ENCODE measurements at places on chromosomes 13 and 19.
A peak's percentile ranks its signal among the peaks of the same experiment; 100 is the strongest.

GRCh38 chr13:114141261-114141996, 9.0 kb upstream of the RASA3 start:
- DNase-seq: no peak

DNA sequence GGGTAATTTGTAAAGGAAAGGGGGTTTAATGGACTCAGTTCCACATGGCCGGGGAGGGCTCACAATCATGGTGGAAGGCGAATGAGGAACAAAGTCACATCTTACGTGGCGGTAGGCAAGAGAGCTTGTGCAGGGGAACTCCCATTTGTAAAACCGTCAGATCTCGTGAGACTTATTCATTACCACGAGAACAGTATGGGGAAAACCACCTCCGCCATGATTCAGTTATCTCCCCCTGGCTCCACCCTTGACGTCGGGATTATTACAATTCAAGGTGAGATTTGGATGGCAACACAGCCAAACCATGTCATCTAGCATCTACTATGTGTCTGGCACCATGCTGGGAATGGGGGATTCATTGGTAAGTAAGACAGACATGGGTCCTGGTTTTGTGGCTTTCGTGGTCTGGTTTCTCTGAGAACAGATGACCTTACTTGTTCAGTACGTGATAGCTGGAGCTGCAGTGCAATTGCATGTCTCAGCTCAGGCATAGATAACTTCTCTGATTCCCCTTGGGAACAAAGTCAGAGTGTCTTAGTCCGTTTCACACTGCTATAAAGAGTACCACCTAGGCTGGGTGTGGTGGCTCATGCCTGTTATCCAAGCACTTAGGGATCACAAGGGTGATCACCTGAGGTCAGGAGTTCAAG, 8.3 kb downstream of the ZNF554 start:
- no peak for DNase-seq

- no peak for DNase-seq
Observed at GRCh38 chr13:78686461-78686860, 27.5 kb upstream of the OBI1 start.

DNA sequence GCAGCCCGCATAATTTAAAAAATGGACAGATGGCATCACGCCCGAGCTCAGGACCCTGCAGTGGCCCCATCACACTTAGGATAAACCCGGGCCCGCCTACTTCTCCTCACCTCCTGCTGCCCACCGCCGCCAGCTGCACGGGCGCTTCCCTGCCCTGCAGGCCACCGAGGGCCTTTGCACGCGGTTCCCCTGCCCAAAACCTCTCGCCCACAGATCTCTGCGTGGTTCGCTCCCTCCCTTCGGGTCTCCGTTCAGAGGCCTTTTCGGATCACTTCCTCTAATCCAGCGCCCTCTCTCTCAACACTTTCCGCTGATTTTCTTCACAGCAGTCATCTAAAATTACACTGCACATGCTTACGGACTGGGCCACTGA, 1.8 kb downstream of the SHISA7 start:
- no peak for DNase-seq

GRCh38 chr13:26017196-26017921, 34.5 kb downstream of the SHISA2 start:
- DNase-seq: no peak

DNA sequence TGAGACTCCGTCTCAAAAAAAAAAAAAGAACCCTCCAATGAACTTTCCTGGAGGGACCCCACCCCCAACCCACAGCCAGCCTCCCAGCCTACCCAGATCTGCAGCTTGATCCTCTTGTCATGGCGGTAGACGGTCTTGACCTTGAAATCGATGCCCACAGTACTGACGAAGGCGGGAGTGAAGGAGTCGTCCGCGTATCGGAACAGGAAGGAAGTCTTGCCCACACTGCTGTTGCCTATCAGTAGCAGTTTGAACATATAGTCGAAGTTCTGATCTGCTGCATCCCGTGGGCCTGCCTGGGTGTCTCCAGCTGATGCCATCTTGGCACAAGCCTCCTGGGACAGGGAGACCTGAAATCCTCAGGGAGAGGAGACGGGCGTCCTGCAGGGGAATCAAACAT, 2.4 kb downstream of the RAB3D start:
- DNase-seq: no peak

DNA sequence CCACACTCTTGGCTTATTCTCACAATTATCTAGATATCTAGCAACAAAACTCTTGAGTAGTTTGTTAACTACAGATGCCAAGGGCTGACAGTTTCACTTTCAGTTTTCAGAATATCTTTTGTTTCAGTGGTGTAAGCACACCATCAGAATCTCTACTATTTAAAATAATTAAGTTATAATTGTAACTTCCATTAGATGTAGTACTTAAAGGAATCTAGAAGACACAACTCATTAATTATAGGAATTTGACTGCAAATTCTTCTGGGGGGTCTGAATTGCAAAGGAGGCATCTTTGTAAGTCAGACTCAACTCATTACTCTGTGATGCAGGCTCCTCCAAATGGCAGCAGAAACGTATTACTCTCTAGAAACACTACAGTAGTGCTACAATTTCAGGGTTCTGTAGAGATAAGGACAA, 44.9 kb upstream of the USPL1 start:
- peak; percentile 35 for DNase-seq

GRCh38 chr13:34879851-34880250, 62.2 kb upstream of the NBEA start:
- no peak for DNase-seq

DNA sequence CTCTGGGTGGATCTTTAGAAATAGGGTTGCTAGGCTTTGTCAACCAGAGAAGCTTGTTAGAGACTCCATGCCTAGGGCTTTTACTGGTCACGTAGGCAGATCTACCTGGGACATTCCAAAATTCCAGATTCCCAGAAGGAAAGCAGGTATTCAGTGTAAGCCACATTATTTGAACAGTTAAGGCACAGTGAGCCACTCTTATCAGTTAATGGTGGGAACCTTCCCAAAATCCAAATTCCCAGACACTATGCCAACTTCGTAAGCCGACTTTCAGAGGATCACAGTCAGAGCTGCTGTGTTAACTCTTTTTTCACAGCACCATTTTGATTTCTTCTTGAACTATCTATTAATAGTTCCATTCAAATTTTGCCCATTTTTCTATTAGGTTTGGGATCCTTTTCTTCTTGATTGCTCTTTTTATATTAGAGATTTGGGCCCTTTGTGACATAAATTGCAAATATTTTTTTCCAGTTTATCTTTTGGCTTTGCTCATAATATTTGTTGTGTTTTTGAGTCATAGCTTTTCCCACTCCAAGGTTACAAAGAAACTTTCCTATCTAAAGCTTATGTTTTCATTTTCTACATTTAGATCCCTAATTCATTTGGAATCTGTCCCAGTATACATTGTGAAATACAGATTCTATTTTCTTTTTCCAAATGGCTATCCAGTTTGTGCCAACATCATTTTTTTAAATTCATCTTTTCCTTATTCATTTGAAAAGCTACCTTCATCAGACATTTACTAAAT, 77.3 kb downstream of the DHRS12 start:
- no peak for DNase-seq

GRCh38 chr19:43447655-43448054, 17.8 kb downstream of the LYPD3 start:
- no peak for DNase-seq

DNA sequence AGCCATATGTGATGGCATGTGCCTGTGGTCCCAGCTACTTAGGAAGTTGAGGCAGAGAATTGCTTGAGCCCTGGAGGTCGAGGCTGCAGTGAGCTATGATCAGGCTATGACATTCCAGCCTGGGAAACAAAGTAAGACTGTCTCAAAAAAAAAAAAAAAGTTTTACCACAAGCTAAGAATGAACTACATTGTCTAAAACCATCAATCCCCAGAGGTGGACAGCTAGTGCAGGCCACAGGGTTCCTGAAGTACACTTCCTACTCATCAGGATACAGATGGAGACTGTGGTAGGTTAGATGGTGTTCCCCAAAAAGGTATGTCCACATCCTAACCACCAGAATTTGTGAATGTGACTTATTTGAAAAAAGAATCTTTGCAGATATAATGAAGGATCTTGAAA, 63.5 kb upstream of the DOCK9 start:
- DNase-seq: no peak
